ENCODE measurements at places on chromosomes 6 and 20. TPM values are rescaled to one million over a fixed set of nuclear protein-coding genes. Genes with fewer than 3 reads are reported as not detected.

DNA sequence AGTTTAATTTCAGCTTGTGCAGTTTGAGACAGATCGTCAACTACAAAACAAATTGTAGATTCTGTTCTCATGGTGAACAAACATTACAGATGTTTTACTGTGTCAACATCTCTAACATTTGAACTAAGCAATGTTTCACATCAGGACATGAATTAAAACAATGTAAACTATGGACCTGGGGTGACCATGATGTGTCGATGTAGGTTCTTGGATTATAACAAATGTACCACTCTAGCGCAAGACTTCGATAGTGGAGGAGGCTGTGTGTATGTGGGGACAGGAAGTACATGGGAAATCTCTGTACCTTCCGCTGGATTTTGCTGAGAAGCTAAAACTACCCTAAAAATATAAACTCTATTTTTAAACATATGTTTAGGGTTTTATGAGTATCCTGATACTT, 17.1 kb downstream of the HIVEP2 start:
- H3K4me1 ChIP-seq, result no peaks in the 10 kb centered on the region
- H3K27me3 ChIP-seq, result no peaks in the 10 kb centered on the region
- H3K27ac ChIP-seq, result no peak overlapping the region
- H3K4me3 ChIP-seq, result no peak overlapping the region
- no peaks in the 10 kb centered on the region for H3K36me3 ChIP-seq

DNA sequence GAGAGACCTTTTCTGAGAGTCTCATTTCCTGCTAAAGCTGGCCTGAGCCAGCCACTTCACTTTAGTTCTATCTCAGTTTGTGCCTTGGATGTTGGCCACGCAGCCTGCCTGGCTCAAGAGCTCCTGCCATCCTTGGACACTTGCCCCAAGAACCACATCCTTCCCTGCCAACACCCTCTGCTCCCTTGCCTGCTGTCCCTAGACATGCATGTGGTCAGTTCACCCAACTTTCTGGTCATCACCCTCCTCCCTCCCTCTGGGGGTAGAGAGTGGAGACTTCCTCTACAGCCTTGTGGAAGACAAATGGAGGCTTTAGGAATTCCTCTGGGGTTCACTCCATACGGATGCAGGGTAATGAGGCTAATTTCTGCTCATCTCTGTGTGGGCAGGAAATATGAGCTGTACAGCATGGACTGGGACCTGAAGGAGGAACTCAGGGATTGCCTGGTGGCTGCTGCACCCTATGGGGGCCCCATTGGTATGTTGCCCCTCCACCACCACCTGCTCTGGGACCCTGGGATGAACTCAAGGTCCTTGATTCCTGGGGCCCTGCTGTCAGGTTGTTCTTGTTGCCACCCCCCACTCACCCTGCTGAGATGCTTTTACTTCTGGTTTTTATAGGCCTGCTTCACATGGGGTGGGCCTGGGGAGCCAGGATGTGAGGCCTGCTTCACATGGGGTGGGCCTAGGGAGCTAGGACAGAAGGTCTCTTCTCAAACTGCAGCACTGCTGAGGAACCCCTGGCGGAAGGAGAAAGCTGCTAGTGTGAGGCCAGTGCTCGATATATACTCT, 13.8 kb upstream of the PTPRA start:
- no peaks in the 10 kb centered on the region for H3K27me3 ChIP-seq
- H3K36me3 ChIP-seq, result peaks cover 43% of the 10 kb centered on the region
- no peaks in the 10 kb centered on the region for H3K4me1 ChIP-seq
- no peak overlapping the region for H3K4me3 ChIP-seq
- DNase-seq, result no peak

GRCh38 chr6:45970326-45970725, 45.3 kb downstream of the CLIC5 start:
- no peaks in the 10 kb centered on the region for H3K27me3 ChIP-seq
- H3K36me3 ChIP-seq, result no peaks in the 10 kb centered on the region
- no peaks in the 10 kb centered on the region for H3K4me1 ChIP-seq
- H3K4me3 ChIP-seq, result no peak overlapping the region

DNA sequence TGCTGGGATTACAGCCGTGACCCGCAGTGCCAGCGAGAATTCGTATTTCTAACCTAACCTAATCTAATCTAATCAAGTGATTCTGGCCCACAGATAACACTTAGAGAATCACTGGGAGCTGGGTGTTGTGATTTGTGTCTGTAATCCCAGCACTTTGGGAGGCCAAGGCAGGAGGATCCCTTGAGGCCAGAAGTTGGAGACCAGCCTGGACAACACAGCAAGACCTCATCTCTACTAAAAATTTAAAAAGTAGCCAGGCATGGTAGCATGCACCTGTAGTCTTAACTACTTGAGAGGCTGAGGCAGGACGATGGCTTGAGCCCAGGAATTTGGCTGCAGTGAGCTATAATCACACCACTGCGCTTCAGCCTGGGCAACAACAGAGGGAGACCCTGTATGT, 21.4 kb upstream of the NCOA3 start:
- no peaks in the 10 kb centered on the region for H3K4me1 ChIP-seq
- H3K4me3 ChIP-seq, result no peak overlapping the region
- no peak for DNase-seq
- H3K27me3 ChIP-seq, result no peaks in the 10 kb centered on the region
- H3K27ac ChIP-seq, result no peak overlapping the region
- H3K36me3 ChIP-seq, result no peaks in the 10 kb centered on the region

DNA sequence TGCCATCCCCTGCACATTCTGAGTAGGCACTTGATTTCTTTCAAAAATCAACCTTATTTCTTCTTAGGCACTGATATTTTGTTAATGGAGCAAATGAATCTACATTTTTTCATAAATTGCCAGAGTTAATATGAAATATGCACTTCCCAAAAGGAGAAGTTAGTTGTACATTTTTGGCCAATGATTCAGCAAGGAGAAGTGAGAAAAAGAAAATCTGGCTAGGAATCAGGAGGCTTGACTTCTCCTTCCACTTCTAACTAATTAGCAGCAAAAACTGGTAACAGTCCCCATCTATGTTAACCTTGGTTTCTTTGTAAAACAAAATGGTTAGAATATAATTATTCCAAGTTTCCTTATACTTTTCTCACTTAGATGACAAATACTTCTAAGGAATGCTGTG, 7.0 kb upstream of the DSE start:
- no peaks in the 10 kb centered on the region for H3K4me1 ChIP-seq
- H3K27ac ChIP-seq, result no peak overlapping the region
- H3K36me3 ChIP-seq, result no peaks in the 10 kb centered on the region
- H3K27me3 ChIP-seq, result no peaks in the 10 kb centered on the region

DNA sequence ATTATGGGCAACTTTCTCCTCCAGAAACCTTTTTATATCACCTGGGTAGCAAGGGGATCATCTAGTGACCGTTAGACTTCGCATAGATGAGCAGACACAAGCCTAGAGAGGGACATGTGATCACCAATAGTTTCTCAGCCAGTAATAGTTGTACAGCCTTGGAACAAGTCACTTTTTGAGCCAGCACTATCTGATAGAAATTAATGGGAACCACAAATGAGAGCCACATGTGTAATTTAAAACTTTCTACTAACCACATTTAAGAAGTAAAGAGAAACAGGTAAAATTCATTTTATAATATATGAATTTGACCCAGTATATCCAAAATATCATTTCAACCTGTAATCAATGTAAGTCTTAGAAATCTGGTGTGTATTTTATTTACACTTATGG, 592 bp upstream of the CTNNBL1 start:
- no peaks in the 10 kb centered on the region for H3K4me1 ChIP-seq
- H3K27me3 ChIP-seq, result no peaks in the 10 kb centered on the region
- no peak overlapping the region for H3K27ac ChIP-seq

The PAX1 gene
- not detected for total RNA-seq

- H3K4me3 ChIP-seq, result no peak overlapping the region
- no peaks in the 10 kb centered on the region for H3K4me1 ChIP-seq
Observed at GRCh38 chr20:24691901-24692351, 222.5 kb downstream of the SYNDIG1 start.

DNA sequence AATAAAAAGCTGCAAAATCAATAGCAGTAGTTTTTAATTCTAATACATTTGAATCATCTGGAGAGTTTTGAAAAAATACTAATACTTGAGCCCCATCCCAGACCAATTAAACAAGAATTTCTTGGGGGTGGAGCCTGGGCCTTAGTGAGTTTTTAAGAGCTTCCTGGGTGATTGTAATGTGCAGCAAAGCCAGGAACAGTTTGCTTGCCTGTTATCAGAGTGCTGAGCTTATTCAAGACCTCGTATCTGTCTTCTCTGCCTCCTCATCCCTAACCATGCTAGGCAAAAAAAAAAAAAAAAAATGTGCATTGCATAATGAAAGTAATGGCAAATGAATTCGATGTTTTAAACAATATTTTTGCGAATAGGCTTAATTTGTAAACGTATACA, 36.4 kb upstream of the MYB start:
- DNase-seq, result no peak
- H3K4me3 ChIP-seq, result no peak overlapping the region
- no peaks in the 10 kb centered on the region for H3K27me3 ChIP-seq
- H3K27ac ChIP-seq, result no peak overlapping the region

DNA sequence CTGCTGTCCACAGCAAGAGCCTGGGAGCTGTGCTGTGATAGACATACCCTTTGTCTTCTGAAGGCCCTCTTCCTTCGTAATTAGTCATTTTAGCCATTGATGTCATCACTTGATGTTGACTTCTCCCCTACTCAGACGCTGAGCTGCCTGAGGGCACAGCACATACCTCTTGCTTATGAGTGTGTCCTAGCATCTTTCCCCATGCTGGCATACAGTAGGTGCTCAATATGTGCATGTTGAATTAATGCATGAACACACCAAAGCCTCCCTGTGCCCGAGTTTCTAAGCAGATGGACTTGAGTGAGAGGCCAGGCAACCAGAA, 35.8 kb upstream of the FAM83D start:
- H3K4me1 ChIP-seq, result no peaks in the 10 kb centered on the region
- H3K36me3 ChIP-seq, result no peaks in the 10 kb centered on the region
- H3K27me3 ChIP-seq, result no peaks in the 10 kb centered on the region
- H3K27ac ChIP-seq, result no peak overlapping the region

- H3K4me1 ChIP-seq, result no peaks in the 10 kb centered on the region
- H3K4me3 ChIP-seq, result no peak overlapping the region
- no peak for DNase-seq
- H3K27me3 ChIP-seq, result no peaks in the 10 kb centered on the region
Observed at GRCh38 chr20:29079769-29080690, 2177.4 kb upstream of the DEFB115 start.

Measured in ascending aorta (tissue), 2 donors.